ENCODE measurements at places on chromosomes 1 and 21.

DNA sequence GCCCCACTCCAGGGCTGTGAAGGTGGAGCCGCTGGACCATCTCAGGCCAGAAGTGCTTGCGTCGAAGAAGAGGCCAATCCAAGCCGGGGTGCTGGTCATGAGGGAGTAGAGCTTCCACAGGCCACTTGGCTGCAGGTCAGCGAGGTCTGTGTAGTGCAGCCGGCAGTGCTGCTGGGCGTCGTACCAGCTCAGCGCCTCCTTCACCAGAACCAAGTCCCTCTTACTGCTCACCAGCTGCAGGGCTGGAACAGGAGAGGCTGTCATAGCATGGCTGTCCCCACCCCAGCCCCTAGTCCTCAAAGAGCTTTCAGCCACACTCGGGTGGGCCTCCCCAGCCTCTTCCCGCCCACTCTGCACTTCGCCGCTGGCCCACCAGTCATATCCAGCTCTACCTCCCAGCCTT lies 2.2 kb downstream of the CLEC20A start:
- no peak for DNase-seq

- DNase-seq, result no peak
Observed at GRCh38 chr1:1703796-1704195, 11.2 kb upstream of the SLC35E2B start.

DNA sequence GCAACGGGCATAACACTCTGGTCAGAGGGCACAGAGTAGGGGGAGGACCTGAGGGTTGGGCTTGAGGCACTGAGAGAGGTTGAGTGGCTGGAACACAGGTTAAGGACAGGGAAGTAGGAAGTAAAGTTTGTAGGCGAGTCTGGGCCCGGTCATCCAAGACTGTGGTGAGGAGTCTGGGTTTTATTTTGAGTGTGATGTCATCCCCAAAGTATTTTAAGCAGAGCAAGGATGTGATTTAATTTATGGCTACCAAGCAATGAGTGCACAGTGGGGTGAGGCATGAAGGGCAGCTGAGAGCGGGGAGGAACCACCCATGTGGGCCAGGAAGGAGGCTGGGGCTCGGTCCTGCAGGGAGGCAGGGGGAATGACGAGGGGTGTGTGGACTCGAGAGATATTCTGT lies 11.2 kb upstream of the VWA5B1 start:
- no peak for DNase-seq

DNA sequence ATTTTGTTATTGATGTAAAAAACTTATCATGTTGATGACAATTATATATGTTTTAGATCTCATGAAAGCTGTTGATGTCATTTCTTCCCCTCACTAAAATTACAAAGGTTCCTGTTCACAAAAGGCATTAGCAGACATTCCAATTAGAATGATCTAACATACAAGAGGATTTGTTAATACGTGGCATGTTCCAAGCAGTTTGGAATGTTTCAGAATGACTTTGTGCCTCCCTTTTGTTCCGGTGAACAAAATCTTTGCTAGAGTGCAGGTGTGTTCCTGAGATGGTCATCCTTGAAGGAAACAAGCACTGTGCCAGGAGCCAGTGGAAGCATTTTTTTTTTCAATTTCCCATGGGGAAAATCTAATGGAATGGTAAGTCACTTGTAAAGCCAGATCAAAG lies 108.0 kb upstream of the KCTD3 start:
- DNase-seq, result no peak

DNA sequence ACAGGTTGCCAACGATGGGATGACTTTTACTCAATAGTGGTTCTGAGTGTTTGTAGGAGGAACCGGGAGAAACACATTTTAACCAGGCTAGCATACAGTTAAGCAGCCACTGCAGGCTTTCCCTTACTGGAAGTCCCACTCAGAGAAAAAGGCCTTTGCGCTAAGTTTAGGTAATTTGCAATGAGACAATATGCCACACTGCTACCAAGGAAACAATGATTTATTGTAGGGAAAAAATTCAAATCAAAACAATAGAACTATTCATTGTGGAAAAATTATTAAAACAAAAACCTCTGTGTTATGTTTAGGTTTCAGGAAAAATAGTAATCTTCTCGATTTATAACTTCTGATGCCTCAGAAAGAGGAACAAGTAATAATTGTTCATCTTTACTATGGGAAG lies 51.4 kb upstream of the CR2 start:
- no peak for DNase-seq

DNA sequence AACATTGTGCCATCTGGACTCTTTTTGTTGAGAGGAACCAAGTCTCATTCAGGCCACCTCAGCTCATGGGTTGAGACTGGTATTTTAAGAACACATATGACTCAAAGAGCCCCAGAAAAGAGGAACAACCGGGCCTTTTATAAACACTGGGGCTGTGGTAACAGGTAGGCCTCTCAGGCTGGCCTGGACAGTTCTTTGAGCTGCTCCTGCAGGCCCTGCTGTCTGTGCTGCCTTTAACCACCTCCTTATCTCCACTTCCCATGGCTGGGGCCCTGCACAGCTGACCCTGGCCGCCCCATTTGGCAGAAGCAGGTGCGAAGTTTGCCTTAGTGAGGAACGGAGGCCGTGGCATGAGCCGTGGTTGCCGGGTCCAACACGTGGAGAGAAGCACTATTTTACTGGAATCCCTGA lies 163.3 kb downstream of the RHOU start:
- no peak for DNase-seq

GRCh38 chr1:205229399-205229871 lies 1.7 kb downstream of the TMCC2 start:
- no peak for DNase-seq

GRCh38 chr1:161235957-161236775 lies 1.8 kb downstream of the NR1I3 start:
- DNase-seq, result no peak

- no peak for DNase-seq
Observed at GRCh38 chr1:30399026-30399425, 324.4 kb downstream of the MATN1 start.

- DNase-seq, result no peak
Observed at GRCh38 chr1:46494910-46495309, 5.3 kb downstream of the DMBX1 start.

DNA sequence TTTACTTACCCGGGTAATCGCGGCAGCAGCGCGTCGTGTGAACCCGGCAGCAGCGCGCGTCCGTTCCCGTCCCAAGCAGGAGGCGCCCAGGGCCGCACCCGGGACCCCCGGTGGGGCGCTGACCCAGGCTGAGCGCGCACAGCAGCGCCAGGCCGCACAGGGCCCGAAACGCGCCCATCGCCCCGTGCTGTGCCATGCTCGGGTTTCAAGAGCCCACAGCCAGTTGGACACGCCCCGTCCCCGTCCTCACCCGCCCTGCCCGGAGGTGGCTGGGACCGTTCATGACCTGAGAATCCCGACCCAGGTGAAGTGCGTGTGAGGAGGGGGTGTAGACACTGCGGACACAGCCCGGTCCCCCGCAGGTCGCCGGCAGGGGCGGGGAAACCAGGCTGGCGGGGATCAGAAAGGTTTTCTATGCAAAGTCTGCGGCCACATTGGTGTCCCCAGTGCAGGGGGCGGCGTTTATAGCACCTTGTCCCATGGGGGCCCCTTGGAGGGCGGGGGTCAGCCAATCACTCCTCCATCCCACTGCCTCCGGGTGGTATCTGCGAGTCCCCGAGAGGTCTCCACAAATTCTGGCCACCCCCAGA lies at the start of gene TNFRSF18:
Gene TNFRSF18 (minus strand): TSS at position 217 of the 590 bp plus-strand sequence. CDS start 21 bp downstream, at position 196.
- no peak for DNase-seq

DNA sequence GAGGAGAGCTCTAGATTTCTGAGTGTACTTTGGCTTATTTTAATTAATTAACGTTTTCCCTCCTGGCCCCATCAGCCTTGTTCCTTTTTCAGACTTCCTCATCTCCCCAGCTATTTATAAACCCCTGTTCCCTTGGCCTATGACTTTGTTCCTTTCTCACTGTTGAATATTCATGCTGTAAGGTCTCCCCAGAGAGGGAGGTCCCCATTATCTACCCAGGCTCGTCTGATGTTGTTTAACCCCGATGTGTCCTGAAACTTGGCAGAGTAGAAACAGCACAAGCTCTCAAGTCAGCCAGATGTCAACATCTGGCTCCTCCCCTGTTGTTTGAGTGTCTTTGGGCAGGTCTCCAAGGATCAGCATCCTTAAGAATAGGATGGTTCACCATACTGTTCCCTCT lies 153.6 kb downstream of the HIVEP3 start:
- no peak for DNase-seq

- no peak for DNase-seq
Observed at GRCh38 chr1:212359794-212360479, 54.7 kb downstream of the PACC1 start.

DNA sequence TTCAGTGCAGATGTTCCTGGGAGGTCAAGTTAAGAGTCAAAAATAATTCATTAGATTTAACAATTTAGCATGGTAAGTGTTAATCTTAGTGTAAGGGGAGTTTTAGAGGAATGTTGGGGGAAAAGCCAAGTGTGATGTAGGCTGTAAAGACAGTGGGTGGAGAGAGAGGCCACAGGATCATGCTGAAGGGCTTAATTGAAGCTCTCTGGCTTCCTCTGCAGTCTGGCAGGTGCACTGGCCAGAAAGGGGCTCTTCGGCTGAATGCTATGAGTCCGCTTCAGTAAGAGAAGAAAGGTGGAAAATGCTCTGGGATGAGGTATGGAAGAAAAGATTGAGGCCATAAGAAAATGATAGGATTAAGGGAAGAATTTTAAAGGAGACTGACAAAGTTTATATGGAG lies 3.0 kb downstream of the BRDT start:
- DNase-seq, result no peak

GRCh38 chr1:4633346-4633745 lies 21.1 kb upstream of the AJAP1 start:
- DNase-seq, result no peak

GRCh38 chr1:204134103-204134502 lies 17.7 kb downstream of the ETNK2 start:
- no peak for DNase-seq

- DNase-seq, result no peak
Observed at GRCh38 chr1:165463978-165464377, 19.1 kb upstream of the RXRG start.

DNA sequence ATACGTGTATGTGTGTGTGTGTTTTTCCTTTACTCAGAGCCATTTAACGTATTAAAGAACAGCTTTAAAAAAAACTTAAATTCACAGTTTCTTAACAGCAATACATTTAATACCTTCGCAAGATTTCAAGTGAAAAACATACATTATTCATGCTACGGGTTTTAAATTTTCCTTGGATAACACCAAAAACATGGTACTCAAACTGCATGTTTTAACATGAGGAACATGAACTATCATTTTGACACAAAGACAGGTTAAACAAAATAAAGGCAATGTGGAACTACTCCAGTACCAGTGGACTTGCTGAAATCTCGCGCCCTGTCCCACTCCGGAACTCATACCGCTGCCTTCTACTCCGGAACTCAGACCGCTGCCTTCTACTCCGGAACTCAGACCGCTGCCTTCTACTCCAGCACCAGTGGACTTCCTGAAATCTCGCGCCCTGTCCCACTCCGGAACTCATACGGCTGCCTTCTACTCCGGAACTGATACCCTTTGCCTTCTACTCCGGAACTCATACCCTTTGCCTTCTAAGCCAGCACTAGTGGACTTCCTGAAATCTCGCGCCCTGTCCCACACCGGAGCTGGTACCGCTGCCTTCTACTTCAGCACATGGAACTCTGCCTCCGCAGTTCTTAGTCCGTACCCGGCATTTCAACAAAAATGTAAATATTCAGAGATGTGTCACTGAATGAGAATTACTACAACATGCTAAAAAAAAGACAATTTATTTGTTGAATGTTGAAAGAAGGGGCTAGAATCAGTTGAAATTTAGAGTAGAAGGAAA lies 148.6 kb downstream of the NCAM2 start:
- DNase-seq, result no peak

- DNase-seq, result no peak
Observed at GRCh38 chr1:91792489-91793071, 93.4 kb downstream of the TGFBR3 start.

- no peak for DNase-seq
Observed at GRCh38 chr1:173002891-173003838, 47.6 kb downstream of the TNFSF18 start.

GRCh38 chr1:209645574-209646452 lies 6.4 kb downstream of the LAMB3 start:
- DNase-seq, result no peak

- DNase-seq, result no peak
Observed at GRCh38 chr1:19068639-19069276, 112.3 kb upstream of the IFFO2 start.

DNA sequence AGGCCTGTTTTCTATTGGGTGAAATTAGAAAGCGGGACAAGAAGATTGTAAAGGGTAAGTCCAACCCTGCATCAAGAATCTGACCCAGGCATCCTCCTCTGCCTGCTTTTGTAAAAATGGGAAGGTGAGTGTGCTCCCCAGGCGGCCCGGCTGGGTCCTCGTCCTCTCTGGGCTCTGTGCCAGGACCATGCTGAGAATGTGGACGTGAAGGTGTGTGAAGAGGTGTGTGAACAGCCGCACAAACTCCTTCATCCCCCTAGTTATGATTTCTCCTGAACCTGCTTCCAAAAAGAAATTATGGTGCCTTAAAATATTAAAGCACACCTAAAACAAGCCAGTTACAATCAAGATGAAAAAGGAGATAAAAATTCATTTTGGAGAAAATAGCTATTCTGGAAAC lies 185.7 kb downstream of the IGSF21 start:
- no peak for DNase-seq

DNA sequence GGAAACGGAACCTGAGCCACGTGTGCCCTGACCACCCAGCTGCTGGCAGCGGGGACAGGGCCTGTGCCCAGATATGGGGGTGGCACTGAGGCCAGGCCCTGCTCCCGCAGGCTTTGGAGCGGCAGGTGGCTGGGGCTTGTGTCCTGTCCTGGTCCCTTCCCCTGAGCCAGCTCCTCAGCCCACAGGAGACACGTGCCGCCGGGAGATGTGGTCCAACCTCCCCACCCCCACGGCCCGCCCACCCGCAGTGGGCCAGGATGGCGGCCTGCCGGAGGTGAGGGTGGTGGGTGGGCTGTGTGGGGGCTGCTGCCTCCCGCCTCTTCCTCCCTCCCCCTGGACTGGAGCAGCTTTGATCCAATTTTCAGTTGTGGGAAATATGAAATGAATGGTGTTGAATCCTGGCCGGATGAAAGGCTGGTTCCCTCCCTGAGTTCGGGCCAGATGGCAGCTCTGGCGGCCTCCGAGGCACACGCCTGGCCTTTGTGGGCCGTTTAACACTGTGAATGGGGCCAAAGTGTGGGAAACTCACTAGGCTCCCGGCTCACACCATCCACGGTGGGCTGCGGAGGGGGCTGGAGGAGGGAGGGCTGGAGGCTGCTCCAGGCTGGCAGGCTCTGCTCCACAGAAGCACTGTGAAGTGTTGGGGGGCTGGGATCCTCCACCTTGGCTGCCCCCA lies 2.6 kb upstream of the HES5 start:
- DNase-seq, result no peak

- DNase-seq, result no peak
Observed at GRCh38 chr1:24864370-24864777, 65.7 kb downstream of the RUNX3 start.

DNA sequence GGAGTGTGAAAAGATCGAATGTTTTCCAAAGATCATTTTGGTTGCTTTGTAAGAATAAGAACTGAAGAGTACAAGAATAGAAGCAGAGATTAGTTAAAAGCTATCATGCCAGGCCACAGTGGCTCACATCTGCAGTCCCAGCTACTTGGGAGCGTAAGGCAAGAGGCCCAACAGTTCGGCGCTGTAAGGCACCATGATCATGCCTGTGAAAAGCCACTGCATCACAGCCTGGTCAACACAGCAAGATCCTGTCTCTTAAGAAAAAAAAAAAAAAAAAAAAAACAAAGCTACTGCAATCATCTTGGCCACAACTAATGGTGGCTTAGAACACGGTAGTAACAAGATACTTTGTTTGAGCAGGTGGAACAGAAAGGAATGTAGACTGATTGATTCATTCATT lies 116.2 kb downstream of the EIF4G3 start:
- DNase-seq, result no peak

- DNase-seq, result no peak
Observed at GRCh38 chr1:85015826-85016225, 18.9 kb upstream of the MCOLN2 start.
